ENCODE measurements at places on chromosomes 1 and 21. TPM values are rescaled to one million over a fixed set of nuclear protein-coding genes. Genes with fewer than 3 reads are reported as not detected.

The BPNT1 gene
- 34.3 TPM for polyA plus RNA-seq

The OR6N1 gene
- not detected for polyA plus RNA-seq

The FHAD1 gene
- polyA plus RNA-seq: 9.1 TPM

The MRPL9 gene
- polyA plus RNA-seq: 86.4 TPM

Data from spinal cord (tissue), 10 donors.